ENCODE measurements at places on chromosomes 4 and X. TPM values are rescaled to one million over a fixed set of nuclear protein-coding genes. Genes with fewer than 3 reads are reported as not detected.

DNA sequence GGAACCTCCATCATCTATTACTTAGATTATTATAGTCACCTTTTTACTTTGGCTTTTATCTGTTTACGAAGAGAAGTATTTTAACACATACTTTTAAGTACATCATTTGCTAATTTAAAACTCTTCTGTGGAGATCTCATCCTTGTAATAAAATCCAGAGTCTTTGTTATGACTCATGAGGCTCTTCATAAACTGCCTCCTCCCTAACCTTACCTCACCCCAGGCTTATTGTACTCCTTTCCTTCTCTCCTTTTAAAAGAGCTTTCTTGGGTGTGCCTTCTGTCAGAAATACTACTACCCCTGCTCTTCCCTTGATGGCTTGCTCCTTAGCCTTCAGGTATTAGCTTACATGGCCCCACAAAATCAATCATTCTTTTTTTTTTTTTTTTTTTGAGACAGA is 6.6 kb downstream of the ARL9 start:
- no peak for DNase-seq

GRCh38 chrX:103415528-103415927 is 39.2 kb downstream of the BEX3 start:
- no peak for DNase-seq

- DNase-seq = no peak
Measured at GRCh38 chr4:44760142-44760898, 34.0 kb upstream of the GNPDA2 start.

DNA sequence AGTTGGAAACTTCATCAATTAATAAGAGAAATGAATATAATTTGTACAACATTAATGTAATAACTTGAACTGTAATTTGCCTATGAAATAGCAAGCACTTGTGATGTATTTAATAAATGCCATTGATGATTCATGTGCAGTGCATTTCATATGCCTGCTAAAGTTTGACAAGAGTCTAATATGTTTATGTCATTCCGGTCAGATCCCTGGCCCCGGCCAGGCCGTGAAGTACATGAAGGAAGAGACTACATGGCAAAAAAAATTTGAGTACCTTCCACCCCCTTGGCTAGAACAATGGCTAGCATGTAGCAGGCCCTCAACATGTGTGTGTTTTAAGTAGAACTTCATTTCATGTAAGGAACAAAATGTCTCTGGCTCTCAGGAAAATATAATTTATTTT is 161.3 kb downstream of the ATP10D start:
- no peak for DNase-seq

- DNase-seq = no peak
Measured at GRCh38 chrX:113726009-113726408, 857.9 kb upstream of the HTR2C start.

Gene MID2
- total RNA-seq = 24.2 TPM

Gene STBD1
- 19.1 TPM for total RNA-seq

Gene SFRP2
- 29.9 TPM for total RNA-seq

Gene RHOXF2B
- not detected for total RNA-seq

All from omental fat pad (tissue), 4 donors.